NK-92 treated with Interleukin-12 subunit alpha and Interleukin-12 subunit beta, amount 100 ng/mL, for 24 hours (cell line): ENCODE measurements at places on chromosomes 11 and 22.

GRCh38 chr11:45933131-45933831 lies 10.8 kb downstream of the LARGE2 start:
- no peak for DNase-seq

DNA sequence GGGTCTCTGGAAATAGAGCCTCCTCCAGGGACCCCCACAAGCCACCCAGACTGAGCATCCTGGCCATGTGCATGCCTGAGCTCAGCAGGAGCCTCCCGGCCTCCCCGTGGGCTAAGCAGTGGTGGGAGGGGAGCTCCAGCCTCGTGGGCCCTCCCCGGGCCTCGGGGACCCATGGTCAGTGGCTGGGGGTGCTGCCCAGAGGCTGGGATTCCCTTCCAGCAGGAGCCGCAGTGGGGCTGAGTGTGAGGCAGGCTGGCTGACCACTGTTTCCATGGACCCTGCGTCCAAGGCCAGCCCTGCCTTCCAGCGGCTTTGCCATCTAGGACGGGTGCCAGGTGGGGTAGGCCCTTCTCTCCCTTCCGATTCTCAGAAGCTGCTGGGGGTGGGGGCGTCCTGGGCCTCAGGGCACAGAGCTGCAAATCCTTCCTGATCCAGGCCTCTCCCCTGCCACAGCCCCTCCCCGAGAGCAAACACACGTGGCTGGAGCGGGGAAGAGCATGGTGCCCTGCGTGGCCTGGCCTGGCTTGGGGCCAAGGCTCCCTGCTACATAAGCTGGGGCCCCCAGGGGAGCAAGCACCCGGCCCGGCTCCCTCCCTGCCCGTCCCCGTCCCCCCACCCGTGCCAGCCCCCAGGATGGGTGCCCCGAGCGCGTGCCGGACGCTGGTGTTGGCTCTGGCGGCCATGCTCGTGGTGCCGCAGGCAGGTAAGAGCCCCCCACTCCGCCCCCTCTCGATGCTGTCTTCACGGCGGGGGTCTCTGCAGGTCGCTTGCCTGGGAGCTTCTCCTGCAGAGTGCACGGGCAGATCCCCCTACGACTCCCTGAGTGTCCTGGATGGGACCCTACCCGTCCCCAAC lies at the start of gene MUC5B:
MUC5B (plus strand) TSS at position 576 of the 855 bp plus-strand sequence; CDS start at position 634, 58 bp downstream.
- no peak for DNase-seq

DNA sequence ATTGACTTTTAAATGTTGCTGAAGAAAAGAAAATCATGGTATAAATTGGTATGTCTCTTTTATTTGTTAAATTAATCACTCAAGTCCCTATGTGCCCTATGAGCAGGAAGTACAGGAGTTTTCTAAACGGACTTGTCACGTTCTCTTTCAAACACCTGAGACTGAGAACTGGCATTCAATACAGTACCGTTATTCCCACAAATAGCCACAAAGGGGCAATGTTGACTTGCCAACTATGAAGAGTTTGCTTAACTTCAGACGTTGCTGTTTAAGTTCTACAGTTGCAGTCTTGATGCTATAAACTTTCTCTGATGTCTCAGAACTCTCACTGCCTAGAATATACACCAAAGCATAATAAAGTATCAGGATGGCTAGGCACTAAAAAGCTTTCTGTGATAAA lies 7.6 kb downstream of the OR56A1 start:
- no peak for DNase-seq

GRCh38 chr11:8068605-8069221 lies 12.3 kb upstream of the TUB start:
- no peak for DNase-seq

DNA sequence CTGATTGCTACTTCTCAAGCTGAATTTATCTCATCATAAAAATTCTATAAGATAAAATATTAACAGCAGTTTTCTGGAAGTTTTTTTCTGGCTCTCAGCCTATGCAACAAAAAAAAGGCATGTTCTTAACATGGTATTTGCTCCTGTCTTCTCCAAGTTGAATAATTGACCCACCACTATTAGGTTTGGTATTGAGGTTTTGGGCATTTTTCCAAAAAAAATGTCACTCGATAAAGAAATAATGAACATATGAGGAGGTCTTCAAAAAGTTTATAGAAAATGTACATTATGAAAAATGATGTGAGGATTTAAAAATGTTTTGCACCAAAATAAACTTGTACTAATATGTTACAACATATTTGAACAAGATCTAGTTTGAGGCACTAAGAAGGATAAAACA lies 808.6 kb upstream of the RAG2 start:
- no peak for DNase-seq

GRCh38 chr11:8593935-8594909 lies at the start of gene STK33:
STK33 (minus strand) TSS chr11:8594228; CDS start chr11:8474905, 119,323 bp downstream.
- DNase-seq = peak; percentile 48

DNA sequence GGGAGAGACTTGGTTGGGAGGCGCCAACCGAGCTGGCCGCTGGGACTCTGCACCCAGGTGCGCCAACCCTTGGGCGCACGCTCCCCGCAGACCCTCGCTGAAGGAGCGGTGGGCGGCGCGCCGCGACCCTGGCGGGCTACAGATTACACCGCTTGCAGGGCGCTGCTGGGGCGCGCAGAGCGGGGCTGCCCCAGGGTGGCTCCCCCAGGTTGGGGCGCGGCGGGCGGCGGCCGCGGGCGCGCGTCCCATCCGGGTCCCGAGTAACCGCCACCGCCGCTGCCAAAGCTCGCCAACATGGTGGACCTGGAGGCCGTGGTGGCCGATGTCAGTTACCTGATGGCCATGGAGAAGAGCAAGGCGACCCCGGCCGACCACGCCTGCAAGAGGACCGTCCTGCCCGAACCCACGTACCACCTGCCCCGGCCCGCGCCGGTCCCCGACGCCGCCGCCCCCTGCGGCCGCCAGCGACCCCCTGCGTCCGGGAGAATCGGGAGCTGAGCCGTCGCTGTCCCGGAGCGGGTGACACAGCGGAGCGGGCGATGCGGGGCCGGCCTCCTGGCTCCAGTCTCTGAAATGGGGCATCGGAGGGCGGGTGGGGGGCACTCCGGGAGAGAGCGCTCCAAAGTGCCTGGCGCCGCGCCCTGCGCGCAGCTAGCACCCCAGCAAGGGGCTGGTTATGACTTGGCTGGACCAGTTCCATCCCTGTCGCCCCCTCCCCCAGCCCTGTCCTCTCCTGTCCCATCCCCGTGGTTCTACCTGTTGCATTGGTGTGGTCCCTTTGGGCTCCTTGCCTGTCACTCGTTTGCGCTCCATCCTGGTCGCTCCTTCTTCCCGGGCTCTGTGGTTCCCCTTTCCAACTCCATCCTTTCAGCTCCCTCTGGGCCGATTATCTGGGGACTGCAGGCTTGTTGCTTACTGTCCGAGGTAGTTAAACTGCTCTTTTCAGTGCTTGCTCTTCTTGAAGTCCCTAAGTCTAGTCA lies 143.3 kb upstream of the GRK3 start:
- DNase-seq = no peak

DNA sequence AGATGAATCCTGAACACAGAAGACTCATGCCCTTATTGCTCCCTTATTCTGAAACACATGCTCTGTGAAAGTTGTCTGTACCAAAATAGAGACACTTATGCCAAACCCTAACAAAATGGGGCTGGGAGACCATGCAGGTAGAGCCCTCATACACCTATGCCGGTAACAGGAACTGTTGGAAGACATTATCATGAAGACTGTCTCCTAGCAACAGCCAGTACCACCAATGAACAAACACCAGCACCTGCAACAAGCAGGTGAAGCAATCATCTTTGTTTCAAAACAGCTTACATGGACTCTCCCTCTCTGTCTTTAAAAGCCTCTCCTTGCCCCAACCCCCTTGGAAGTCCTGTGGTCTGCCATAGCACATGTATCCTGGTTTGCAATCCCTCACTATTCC lies 17.2 kb downstream of the SLC5A4 start:
- DNase-seq = no peak

GRCh38 chr11:76574406-76574805 lies 96.1 kb downstream of the LRRC32 start:
- no peak for DNase-seq

GRCh38 chr11:28490773-28491382 lies 382.7 kb downstream of the METTL15 start:
- no peak for DNase-seq

- no peak for DNase-seq
These were observed 17.1 kb upstream of the NRIP3 start for GRCh38 chr11:9020916-9021315.

- peak; percentile 57 for DNase-seq
These were observed 38.2 kb upstream of the WEE1 start for GRCh38 chr11:9535189-9535781.

GRCh38 chr22:41469218-41469851 lies 418 bp downstream of the ACO2 start:
- peak; percentile 11 for DNase-seq

- no peak for DNase-seq
These were observed 125.2 kb upstream of the SNX19 start for GRCh38 chr11:131041331-131042040.

DNA sequence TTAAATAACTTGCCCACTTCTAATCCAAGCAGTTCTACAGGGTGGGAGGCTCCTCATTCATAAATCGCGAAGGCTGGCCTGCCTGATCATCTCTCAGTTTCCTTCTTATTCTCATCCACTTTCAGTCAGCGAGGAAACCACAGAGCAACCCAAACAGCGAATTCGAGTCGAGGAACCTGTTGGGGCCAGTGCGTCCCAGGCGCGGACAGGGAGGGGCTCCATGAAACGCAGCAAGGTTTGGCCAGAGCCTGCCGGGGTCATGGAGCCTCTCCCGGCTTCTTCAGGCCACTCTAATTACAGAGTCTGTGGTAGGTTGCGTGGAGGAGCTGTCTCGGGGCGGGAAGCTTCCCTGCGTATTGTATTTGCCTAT lies 741 bp upstream of the NAV2 start:
- DNase-seq = no peak

DNA sequence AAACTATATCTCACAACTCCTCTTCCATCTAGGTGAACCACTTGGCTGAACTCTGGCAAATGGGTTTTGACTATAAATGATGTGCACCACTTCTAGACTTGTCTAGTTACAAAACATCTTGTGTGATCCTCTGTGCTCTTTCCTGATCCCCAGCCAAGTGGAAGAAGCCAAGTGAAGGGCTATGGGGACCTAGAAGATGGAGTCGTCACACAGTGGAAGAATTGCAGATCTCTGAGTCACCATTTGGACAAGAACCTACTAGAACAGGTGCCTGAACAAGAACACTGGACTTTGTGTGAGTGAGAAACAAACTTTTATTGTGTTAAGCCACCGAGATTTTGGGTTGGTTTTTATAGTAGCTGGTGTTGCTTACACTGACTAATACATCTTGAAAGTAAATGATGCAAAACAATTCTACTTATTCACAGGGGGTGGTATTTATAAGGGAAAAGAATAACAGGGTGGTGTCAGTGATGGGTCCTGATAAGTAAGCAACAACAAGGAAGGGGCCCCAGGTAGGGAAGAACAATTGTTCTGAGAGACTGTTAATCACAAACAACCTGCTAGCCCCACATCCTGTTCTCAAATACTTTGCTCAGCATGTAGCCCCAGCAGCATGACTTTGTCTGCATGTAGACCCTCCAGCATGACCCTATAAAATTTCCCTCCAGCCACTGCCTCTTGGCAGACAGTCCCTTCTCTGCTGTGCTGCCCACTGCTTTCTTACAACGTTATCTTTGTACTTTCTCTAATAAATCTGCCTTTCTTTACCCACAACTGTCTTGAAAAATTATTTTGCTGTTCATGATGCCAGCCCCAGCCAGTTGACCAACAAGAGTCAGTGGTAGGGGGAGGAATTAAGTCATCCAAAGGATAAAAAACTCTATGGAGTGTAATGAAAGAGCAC lies 280.7 kb upstream of the PLET1 start:
- DNase-seq = no peak
